Right lung (tissue), 10 donors: ENCODE measurements at places on chromosomes 3 and 15. TPM values are rescaled to one million over a fixed set of nuclear protein-coding genes. Genes with fewer than 3 reads are reported as not detected.

MYLK gene
- 392 TPM for polyA plus RNA-seq

ESYT3 gene
- polyA plus RNA-seq: 39.2 TPM

TRAK1 gene
- 31.9 TPM for polyA plus RNA-seq

TRIM42 gene
- not detected for polyA plus RNA-seq

STRA6 gene
- 9.0 TPM for polyA plus RNA-seq

PRR23A gene
- not detected for polyA plus RNA-seq

TMEM207 gene
- polyA plus RNA-seq: 0.17 TPM

JMJD7 gene
- polyA plus RNA-seq: 14.4 TPM

GABRR3 gene
- polyA plus RNA-seq: not detected

OCA2 gene
- 12.2 TPM for polyA plus RNA-seq

C3orf85 gene
- not detected for polyA plus RNA-seq

SPTBN5 gene
- polyA plus RNA-seq: 0.99 TPM

UQCC5 gene
- 8.5 TPM for polyA plus RNA-seq

SPTSSB gene
- 14.9 TPM for polyA plus RNA-seq

CCR1 gene
- 7.7 TPM for polyA plus RNA-seq

ANKUB1 gene
- polyA plus RNA-seq: 0.58 TPM

IMPG2 gene
- polyA plus RNA-seq: 0.74 TPM

ISLR gene
- polyA plus RNA-seq: 45.1 TPM

MGLL gene
- polyA plus RNA-seq: 15.7 TPM

LARP6 gene
- 15.1 TPM for polyA plus RNA-seq

HYAL1 gene
- polyA plus RNA-seq: 2.7 TPM

EEF1AKMT4 gene
- polyA plus RNA-seq: 4.0 TPM

ADAMTSL3 gene
- polyA plus RNA-seq: 15.3 TPM

ZMYND10 gene
- 4.7 TPM for polyA plus RNA-seq
